ENCODE measurements at places on chromosomes 5 and 9. TPM values are rescaled to one million over a fixed set of nuclear protein-coding genes. Genes with fewer than 3 reads are reported as not detected.

DNA sequence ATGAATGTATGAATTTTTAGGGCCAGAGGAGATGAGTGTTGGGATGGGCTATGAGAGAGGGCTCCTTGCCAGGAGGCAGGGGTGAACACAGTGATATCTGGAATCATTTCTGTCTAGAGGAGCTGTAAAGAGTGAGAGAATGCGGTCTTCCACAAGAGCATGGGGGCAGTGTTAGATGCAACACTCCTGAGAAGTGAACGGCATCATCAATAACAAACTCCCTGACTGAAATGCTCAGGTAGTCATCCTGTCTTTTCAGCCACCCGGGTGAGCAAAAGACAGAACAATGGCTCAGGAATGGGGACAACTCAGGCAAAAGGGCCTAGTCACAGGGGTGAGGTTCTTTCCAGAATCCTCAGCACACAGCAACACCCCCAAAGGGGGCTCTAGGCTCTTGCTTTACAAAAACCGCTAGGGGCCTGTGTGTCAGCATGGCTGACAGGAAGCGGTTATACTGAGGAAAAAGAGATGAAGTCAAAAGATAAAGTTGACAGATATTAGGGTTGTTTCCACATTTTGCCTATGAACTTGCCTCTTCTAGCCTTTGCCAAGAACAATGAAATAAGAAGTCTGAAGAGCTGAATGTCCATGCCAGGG, 104.6 kb upstream of the LRRTM2 start:
- peaks cover 7% of the 10 kb centered on the region for H3K4me1 ChIP-seq
- no peaks in the 10 kb centered on the region for H3K36me3 ChIP-seq
- no peaks in the 10 kb centered on the region for H3K27me3 ChIP-seq
- DNase-seq = no peak
- H3K27ac ChIP-seq = no peak overlapping the region

DNA sequence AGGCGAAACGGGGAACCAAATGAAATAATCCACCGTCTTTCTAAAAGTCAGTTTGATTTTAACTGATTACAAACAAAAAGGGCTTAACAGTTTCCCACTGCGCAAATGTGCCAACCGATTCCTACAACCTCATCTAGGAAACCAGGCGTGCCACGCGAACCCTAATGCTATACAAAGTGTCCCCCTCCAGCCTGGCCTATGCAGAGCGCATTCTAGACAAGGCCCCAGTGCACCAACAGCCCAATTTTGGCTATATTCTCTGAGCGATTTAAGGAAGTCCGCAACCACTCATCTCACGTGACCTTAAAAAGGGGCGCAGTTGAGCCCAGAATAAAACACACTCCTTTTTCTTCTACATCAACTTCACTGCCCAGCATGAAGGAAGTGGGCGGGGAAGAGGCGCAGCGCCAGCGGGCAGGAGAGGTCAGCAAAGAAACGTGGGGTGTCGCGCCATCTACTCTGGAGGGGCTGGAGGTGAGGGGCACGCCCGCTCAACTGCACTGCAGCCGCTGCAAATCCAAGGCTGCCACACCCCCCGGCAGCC, 779 bp downstream of the FAM13B start:
- no peaks in the 10 kb centered on the region for H3K36me3 ChIP-seq
- H3K27me3 ChIP-seq = no peaks in the 10 kb centered on the region
- H3K27ac ChIP-seq = peak overlapping the region; percentile 99
- peaks cover 43% of the 10 kb centered on the region for H3K4me1 ChIP-seq
- H3K4me3 ChIP-seq = peak overlapping the region; percentile 100
- DNase-seq = peak; percentile 91

- DNase-seq = no peak
- H3K27ac ChIP-seq = no peak overlapping the region
- H3K36me3 ChIP-seq = no peaks in the 10 kb centered on the region
- H3K27me3 ChIP-seq = no peaks in the 10 kb centered on the region
- no peak overlapping the region for H3K4me3 ChIP-seq
Measured at GRCh38 chr9:105405514-105406131, 42.2 kb upstream of the FSD1L start.

DNA sequence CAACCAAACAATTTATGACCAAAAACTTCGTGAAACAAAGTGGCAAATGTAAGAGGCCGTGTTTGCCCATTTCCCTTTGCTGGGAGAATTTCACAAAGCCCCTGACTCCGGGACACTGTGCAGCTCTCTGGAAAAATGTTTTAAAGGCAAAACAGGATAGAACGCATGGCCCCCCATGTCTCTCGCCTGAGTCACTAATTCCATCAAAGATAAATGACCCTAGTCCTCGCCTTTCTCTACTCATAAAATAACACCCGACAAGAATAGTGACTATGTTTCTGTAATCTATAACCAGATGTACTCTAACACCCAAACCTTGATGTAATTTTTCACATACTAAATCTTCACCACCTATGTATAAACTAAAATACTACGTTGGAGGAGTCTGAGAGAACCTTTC, 55.7 kb upstream of the SAP30L start:
- no peaks in the 10 kb centered on the region for H3K4me1 ChIP-seq
- no peak overlapping the region for H3K4me3 ChIP-seq
- peaks cover 44% of the 10 kb centered on the region for H3K36me3 ChIP-seq

- H3K4me1 ChIP-seq = peaks cover 51% of the 10 kb centered on the region
- H3K27ac ChIP-seq = no peak overlapping the region
- H3K36me3 ChIP-seq = no peaks in the 10 kb centered on the region
- peak overlapping the region; percentile 47 for H3K4me3 ChIP-seq
Measured at GRCh38 chr5:177402271-177403043, 2.0 kb upstream of the PFN3 start.

DNA sequence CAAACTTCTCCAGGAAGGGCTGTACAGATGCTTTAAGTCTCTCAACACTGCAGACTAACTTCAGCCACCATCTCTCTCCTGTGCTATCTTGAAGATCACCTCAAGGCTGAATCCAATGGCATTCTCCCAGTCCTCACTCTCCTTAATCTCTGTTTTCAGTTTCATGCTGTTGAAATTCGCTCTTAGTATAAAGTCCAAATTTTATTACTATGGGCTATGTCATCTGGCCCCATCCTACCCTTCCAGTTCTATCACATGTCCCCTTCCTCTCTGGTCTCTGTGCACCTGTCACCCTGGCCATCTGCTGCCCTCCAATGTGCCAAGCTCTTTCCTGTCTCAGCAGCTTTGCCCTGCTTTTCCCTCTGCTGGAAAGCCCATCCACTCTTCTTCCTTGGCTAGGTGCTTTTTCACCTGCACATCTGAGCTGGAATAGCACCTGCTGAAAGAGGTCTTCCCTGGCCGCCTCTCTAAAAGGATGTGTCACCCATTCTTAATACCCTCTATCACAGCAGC, 284.7 kb upstream of the MAP3K1 start:
- peaks cover 5% of the 10 kb centered on the region for H3K4me1 ChIP-seq
- no peak for DNase-seq
- no peaks in the 10 kb centered on the region for H3K27me3 ChIP-seq
- H3K4me3 ChIP-seq = no peak overlapping the region
- H3K27ac ChIP-seq = no peak overlapping the region

- H3K4me1 ChIP-seq = no peaks in the 10 kb centered on the region
- no peaks in the 10 kb centered on the region for H3K36me3 ChIP-seq
- H3K27ac ChIP-seq = no peak overlapping the region
Measured at GRCh38 chr9:98860871-98861293, 53.4 kb downstream of the GALNT12 start.

GRCh38 chr9:16809912-16810610, 60.4 kb downstream of the BNC2 start:
- no peaks in the 10 kb centered on the region for H3K27me3 ChIP-seq
- H3K4me1 ChIP-seq = no peaks in the 10 kb centered on the region
- H3K27ac ChIP-seq = no peak overlapping the region
- no peaks in the 10 kb centered on the region for H3K36me3 ChIP-seq
- H3K4me3 ChIP-seq = no peak overlapping the region

DNA sequence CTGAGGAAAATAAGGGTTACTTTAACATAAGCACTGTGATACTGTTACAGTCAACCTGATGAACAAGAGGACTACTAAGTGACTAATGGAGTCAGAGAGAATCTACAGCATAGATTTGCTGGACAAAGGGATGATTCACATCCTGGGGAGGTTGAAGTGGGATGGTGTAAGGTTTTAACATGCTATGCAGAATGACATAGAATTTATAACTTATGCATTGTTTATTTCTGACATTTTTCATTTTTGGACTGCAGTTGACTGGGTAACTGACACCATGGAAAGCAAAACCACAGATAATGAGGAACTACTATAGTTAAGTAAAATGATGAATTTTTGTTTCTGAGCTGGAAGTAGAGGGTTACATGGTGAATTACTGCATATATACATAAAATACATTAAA, 389.2 kb downstream of the MAT2B start:
- H3K4me3 ChIP-seq = no peak overlapping the region
- H3K27me3 ChIP-seq = no peaks in the 10 kb centered on the region
- H3K27ac ChIP-seq = no peak overlapping the region
- no peak for DNase-seq
- no peaks in the 10 kb centered on the region for H3K36me3 ChIP-seq

GRCh38 chr9:4866239-4866969, 73.7 kb downstream of the RCL1 start:
- H3K4me3 ChIP-seq = no peak overlapping the region
- no peaks in the 10 kb centered on the region for H3K27me3 ChIP-seq
- no peak for DNase-seq
- peaks cover 3% of the 10 kb centered on the region for H3K36me3 ChIP-seq

DNA sequence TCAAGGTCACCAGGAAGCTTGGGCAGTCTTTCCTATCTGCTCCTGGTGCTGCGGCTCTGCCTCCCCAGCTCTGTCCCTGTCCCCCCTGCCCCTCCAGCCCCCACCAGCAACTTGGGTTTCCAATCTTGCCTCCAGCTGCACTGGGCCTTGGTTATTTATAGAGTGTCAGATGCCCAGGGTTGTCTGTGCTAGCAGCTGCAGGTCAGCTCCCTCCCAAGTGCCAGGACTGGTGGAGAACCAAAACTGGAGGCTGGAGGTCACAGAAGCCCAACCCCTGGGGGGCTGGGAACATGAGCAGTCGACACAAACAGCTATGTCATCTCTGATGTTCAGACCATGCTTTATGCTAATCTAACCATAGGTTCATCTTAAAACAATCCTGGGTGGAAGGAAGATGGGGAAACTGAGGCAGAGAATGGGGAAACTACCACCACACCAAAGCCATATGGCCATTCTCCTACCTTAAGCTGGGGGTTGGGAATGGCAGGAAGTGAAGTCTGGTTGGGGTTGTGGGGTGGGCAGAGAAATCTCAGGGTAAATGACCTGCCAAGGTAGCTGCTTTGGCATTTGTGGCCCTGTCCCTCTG, 1.7 kb downstream of the TPM2 start:
- no peak overlapping the region for H3K4me3 ChIP-seq
- peak overlapping the region; percentile 4 for H3K27ac ChIP-seq
- no peaks in the 10 kb centered on the region for H3K27me3 ChIP-seq
- no peak for DNase-seq

- no peaks in the 10 kb centered on the region for H3K27me3 ChIP-seq
- no peaks in the 10 kb centered on the region for H3K4me1 ChIP-seq
- no peaks in the 10 kb centered on the region for H3K36me3 ChIP-seq
- H3K27ac ChIP-seq = no peak overlapping the region
Measured at GRCh38 chr9:95808011-95808410, 67.5 kb upstream of the ERCC6L2 start.

GRCh38 chr9:110895147-110895905, 142.9 kb downstream of the LPAR1 start:
- H3K36me3 ChIP-seq = no peaks in the 10 kb centered on the region
- no peaks in the 10 kb centered on the region for H3K27me3 ChIP-seq
- no peak overlapping the region for H3K27ac ChIP-seq
- peak; percentile 6 for DNase-seq

DNA sequence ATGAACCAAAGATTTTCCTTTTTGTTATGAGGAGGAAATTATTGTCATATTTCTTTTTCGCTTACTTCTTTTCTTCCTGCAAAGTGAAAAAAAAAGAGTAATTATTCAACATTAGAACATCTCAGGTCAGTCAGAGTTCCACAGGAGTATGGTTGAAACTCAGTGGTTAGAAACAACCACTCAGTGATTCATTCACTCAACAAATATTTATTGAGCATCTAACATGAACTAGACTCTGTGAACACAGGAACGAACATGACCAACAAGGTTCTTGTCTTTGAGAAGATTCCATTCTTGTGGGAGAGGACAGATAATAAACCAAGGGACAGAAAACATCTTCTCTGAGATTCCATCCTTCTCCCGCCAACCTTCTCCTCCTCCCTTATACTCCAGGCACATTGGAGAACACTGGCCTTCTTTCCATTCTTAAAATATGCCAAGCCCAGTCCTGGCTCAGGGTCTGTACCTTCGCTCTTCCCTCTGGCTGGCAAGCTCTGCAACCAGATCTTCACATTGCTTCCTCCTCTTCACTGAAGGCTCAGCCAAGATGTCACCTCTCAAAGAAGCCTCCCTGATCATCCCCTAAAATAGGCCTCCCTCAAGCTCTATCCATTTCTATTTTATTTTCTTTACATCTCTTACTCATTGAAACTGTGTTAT, 6.8 kb upstream of the GRAMD2B start:
- DNase-seq = no peak
- no peak overlapping the region for H3K4me3 ChIP-seq
- no peak overlapping the region for H3K27ac ChIP-seq
- no peaks in the 10 kb centered on the region for H3K36me3 ChIP-seq
- H3K27me3 ChIP-seq = no peaks in the 10 kb centered on the region

DNA sequence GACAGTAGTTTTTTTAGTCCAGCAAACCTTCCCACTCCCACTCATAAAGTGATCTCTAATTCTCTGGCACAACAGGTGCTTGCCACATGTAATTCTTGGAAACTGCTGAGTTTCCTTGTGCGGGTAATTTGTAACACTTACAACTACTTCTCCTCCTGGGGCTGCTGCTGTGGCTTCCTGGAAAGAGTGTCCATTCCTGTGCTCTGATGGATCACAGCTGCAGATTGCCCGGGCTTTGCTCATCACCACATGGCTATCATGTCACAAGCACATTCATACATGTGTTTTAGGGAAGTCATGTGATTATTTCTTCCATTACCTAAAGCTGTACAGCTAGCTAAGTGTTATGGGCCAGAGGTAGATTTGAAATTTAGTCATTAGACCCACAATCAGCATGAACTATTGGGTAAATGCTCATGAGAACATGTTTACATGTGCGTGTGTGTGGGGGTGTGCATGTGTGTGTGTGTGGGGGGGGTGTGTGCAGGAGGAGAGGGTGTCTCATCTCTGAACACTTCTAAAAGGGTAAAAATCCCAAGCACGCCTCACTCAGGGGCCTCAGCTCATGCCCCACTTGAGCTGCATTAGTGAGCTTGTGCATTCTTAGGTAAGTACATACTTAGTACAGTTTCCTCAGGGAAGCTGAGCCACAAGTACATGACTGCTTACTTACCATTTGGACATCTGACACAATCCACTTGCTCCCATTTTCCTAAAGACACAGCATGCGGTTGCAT, 118.1 kb upstream of the CCDC112 start:
- peaks cover 14% of the 10 kb centered on the region for H3K4me1 ChIP-seq
- H3K4me3 ChIP-seq = no peak overlapping the region
- H3K27ac ChIP-seq = peak overlapping the region; percentile 56
- no peak for DNase-seq
- no peaks in the 10 kb centered on the region for H3K36me3 ChIP-seq

The ANKRD33B gene
- total RNA-seq = 6.9 TPM

The HAVCR2 gene
- 27.0 TPM for total RNA-seq

The FOXD4L4 gene
- total RNA-seq = 0.22 TPM

The TAF1L gene
- total RNA-seq = not detected

The PLAC8L1 gene
- not detected for total RNA-seq

The SH3TC2 gene
- 0.37 TPM for total RNA-seq

The FRMD3 gene
- 5.6 TPM for total RNA-seq

The HBEGF gene
- 65.0 TPM for total RNA-seq

Data from upper lobe of left lung (tissue), 6 donors.